Hematopoietic multipotent progenitor cell treated with erythropoietin and hydrocortisone succinate and interleukin-3 and kit ligand, for 8 days (in vitro differentiated cells): ENCODE measurements at places on chromosomes 16 and 17.

GRCh38 chr17:67605256-67605912 lies 112.4 kb upstream of the NOL11 start:
- DNase-seq, result no peak

DNA sequence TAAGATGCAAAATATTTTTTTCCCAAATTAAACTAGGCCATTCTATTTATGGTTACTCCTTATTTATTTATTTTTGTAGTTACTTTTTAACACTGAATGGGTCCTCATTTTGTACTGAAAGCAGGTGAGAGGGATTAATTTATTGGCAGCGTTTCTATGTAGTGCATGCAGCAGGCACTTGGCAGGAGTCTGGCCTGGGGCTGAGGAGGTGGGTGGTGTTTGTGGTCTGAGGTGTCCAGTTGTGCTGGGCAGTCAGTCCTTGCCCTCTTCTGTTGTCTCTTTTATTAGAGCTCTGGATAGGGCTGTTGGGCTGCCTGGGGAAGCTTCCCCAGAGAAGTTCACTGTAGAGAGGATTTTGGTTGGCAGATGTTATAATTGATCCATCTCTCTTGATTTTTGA lies 12.7 kb downstream of the SEC14L1 start:
- no peak for DNase-seq

DNA sequence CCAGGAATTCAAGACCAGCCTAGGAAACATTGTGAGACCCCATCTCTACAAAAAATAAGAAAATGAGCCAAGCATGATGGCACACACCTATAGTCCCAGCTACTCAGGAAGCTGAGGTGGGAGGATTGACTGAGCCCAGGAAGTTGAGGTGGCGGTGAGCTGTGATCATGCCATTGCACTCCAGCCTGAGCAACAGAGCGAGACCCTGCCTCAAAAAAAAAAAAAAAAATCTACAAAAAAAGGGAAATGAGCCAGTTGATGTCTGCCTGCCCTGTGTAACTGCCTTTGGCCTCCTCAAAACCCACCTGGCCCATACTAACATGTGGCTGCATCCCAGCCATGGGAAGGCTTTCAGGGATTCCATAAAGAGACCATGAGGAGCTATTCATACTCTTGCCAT lies 4.5 kb downstream of the RANBP10 start:
- DNase-seq, result no peak

DNA sequence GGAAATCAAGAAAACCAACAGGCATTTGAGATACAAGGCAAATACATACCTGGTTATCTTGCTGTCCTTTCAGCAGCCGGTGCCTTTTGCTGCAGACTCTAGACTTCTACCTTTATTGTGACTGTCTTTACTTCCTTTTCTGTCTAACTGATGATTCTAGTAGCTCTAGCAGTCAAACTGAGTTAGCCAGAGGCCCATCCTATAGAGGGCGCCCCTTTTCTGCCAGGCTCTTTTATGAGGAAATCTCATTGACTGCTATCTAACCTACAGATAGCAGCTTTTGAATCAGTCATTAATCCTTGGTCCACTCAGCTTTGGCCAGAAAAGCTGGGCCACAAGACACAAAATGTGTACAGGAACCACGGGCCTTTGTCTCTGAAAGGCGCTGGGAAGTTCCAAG lies 87.5 kb upstream of the WSB1 start:
- peak; percentile 39 for DNase-seq

- no peak for DNase-seq
Measured at GRCh38 chr17:19424934-19425868, 14.2 kb downstream of the RNF112 start.

DNA sequence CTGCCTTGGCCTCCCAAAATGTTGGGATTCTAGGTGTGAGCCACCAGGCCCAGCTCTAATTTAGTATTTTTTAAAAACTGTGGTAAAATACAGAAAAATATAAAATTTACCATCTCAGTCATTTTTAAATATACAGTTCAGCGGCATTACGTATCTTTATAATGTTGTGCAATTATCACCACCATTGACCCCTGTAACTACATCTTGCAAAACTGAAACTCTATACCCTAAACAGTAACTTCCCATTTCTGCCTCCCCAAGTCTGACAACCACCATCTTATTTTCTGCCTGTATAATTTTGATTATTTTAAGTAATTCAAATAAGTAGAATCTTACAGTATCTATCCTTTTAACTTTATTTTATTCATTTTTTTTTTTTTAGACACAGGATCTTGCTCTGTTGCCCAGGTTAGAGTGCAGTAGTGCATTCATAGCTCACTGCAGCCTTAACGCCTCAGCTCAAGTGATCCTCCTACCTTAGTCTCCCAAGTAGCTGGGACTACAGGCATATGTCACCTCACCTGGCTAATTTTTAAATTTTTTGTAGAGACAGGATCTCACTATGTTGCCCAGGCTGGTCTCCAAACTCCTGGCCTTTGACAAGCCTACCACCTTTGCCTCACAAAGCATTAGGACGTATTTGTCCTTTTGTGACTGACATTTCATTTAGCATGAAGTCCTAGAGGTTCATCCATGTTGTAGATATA lies 10.9 kb upstream of the GGA2 start:
- DNase-seq, result no peak

DNA sequence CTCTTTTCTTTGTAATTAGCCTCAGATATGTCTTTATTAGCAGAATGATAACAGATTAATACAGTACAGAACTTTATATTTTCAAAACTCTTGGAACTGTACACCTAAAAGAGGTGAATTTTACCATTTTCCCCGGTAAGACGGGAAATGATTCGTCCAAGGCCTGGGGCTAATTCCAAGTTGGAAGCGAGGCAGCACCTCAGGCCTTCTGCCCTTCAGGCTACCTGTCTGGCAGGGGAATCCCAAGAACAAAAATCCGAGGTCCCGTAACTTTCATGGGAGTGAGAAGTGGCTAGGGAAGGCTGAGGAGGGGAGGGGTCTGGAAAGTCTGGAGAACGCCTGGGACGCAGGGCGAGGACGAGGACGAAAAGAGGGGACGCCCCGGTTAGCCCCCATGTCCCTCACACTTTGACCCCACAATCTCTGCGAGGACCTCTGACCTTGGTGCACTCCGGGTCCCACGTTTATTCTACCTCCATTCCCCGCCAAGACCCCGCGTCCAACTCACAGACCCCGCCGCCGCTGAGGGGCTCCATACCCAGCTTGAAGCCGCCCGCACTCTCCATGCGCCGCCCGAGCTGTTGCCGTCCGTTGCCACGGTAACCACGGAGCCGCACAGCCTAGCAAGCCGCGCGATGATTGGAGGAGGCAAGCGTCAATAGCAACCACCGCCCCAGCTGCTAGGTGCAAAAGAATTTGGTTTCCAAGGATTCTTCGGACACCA lies at the start of gene HYDIN:
Gene HYDIN, minus strand, starts transcription at position 601 of the 724 bp plus-strand sequence. CDS start 43,827 bp downstream, outside the sequence.
- DNase-seq, result peak; percentile 6

DNA sequence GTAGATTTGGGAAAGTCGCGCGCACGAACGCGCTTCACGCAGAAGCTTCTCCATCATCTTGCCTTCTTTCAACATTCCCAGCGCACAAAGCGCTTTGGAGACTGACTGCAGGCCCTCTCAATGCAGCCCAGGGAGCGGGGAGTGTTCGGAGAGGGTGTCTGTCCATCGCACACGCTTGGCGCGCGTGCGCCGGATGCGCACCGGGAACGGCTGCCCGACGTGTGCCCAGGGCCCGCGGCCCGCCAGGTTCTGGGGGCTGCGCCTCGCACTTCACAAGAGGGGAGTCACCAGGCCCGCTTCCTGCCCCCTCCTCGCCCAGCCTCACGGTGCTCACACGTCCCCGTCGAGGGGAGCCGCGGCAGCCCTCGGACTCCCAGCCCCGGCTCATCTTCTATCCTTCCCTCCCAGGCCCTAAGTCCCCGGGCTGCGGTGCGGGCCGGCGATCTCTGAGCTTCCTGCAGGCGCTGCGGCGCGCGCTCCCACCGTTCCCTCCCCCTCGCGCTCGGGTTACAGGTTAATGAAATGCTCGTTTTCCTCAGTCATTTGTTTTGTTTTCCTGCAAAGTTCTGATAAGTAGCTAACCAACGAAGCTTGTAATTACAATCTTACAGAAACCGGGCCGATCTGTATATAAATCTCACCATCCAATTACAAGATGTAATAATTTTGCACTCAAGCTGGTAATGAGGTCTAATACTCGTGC lies 2.8 kb upstream of the IRX3 start:
- DNase-seq, result no peak

- no peak for DNase-seq
Measured at GRCh38 chr17:17700251-17700969, 19.2 kb downstream of the RAI1 start.

DNA sequence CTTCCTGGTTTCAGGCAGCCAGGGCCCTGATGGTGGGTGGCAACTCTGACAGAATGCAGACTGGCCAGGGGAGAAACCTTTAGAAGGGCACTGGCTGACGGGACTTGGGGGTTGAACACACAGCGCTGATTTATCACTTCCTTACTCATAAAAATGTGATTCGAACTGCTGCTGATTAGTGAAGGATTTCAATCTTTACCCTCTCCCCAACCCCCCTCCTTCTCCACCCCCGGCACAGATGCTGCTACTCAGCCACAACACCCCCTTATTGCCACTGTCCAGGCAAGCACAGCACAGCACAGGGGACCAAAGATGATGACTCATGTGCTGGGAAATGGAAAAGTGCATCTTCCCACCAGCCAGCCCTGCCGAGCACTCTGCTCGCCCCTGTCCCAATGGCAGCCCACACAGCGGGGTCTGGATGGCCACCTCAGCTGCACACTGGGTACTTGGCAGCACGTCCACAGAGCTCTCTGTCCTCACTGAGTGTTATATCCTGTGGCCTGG lies 70.1 kb downstream of the SMG6 start:
- no peak for DNase-seq

- DNase-seq, result no peak
Measured at GRCh38 chr17:7849751-7850504, 4.9 kb upstream of the TMEM88 start.

DNA sequence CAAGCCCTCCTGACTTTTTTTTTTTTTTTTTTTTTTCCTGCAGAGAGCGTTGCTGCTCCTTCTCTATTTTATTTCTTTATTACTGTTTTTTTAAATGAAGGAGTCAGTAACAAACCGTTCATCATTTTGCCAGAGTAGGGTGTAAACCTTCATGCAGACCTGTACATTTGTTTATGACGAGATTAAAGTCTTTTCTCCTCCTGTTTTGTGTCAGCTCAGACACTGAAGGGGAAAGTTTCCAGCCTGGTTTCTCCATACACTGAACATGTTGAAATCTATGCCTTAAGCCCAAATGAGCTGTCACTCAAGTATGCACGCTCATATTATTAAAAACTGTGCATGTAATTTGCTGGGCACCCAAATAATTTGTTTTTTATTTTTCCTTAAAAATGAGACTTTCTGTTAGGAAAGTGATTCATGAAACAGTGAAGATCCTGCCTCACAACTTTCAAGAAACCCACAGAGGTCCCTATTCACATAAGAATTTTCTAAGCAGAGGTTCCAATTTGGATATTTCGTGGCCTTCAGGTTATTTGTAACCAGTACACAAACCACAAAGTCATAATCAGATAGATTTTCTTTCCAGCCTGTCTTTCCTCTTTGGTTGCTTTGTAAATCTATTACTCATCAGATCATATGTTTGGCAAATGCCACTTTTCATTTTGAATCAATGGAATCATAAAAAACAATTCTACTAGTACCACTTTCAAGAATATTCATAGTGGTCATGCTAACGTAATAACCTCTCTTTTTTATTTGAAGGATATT lies 700.3 kb downstream of the MAF start:
- DNase-seq, result no peak

DNA sequence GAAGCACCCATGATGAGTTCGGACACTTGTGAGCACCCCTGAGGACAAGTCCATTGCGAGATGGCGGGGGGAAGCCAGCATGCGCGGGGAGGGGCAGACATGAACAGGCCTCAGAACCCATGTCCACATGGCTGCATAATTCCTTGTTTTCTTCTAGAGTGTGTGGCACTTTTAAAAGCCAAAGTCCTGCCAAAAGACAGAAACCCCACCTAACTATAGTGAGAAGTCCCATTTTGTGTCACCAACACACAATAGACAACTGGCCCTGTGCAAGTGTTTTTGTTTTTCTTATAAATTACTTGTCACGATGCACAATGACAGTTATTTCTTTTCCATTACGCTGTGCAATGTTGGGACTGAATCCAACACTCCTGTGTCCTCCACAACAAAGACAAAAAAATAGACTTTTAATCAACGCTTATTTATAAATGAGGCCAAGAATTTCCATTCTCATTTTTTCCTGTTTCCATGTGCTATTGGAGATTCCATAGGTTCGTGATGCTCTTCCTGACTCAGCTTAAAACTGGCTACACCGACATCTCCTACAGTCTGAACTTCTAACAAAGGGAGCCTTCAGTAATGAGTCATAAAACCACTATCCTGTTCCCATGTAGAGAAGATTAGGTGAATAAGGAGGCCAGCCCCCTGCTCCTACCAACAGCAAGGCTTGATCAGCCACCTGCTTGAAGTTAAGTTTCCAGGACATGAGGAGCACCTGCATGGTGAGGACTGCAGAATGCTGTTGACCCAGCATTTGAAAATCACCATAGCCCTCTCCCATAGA lies 98.9 kb downstream of the ZNF423 start:
- no peak for DNase-seq

- peak; percentile 57 for DNase-seq
Measured at GRCh38 chr16:89918453-89919347, at the start of gene MC1R. Gene MC1R (plus strand): TSS chr16:89918862. CDS start chr16:89919259, 397 bp downstream.

DNA sequence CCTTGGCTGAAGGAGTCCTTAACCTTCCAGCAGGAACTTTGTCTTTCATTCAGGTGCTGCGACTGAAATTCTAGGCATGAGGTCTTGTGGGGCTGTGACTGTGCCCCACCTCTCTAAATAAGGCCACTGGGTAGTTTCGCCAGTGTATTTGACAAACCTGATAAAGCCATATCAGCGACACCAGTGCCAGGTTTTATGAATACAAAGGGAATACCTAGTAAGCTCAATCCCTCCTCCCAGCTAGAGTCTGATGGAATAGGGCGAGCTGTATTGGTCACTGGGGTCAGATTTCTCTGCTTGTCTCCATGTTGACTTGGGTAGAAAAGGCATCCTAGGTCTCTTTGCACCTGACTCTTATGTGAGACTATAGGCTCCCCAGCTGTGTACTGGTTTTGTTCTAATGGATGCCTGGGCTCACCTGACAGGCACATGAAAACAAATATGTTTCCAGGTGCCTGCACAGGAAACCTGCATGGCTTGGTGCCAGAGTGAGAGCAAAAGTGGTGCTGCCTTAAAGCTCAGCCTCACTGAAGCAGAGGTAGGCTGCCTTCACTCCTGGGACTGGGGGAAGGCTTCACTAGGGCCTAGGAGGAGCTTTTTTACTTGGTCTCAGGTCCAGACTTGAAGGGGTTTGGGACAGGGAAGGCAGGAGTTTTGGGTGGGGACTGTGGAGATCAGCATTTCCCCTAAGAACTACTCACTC lies 8.3 kb downstream of the SLC7A6 start:
- peak; percentile 19 for DNase-seq
